ENCODE measurements at places on chromosomes 2 and 18.

GRCh38 chr2:203399031-203399430 is 70.8 kb downstream of the ABI2 start:
- DNase-seq: no peak

DNA sequence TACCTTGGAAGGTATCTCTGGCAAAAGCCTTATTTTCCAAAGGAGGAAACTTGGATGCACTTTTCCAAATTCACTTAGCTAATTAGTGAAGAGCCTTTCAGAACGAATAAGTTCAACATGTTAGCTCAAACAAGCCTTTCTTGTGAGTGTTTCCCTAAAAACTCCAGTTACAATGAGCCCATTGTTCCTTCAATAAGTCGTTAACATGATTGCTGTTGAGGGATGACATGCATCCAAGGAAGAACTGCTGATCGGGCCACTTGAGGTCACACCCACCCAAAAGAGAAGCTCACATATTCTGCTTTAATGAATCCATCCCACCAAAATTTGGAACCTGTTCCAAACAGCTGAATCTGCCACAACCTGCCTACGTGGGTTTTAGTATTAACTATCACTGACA is 48.1 kb upstream of the SLC35G4 start:
- no peak for DNase-seq

GRCh38 chr18:59643740-59644139 is 53.5 kb downstream of the CCBE1 start:
- DNase-seq: no peak

DNA sequence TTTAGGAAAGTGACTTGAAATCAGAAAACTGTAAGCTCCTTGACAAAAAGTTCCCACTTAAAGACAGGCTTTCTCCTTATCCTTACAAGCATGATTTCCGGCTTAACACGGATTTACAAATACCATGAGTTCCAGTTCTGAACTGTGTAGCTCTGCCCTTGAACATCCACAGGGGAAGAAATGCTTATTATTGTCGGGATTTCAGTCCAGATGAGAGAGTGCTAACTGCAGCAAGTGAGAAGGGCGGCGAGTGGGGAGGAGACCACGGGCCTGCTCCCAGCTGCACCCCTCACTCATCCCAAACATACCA is 73.1 kb downstream of the LRRC30 start:
- no peak for DNase-seq

DNA sequence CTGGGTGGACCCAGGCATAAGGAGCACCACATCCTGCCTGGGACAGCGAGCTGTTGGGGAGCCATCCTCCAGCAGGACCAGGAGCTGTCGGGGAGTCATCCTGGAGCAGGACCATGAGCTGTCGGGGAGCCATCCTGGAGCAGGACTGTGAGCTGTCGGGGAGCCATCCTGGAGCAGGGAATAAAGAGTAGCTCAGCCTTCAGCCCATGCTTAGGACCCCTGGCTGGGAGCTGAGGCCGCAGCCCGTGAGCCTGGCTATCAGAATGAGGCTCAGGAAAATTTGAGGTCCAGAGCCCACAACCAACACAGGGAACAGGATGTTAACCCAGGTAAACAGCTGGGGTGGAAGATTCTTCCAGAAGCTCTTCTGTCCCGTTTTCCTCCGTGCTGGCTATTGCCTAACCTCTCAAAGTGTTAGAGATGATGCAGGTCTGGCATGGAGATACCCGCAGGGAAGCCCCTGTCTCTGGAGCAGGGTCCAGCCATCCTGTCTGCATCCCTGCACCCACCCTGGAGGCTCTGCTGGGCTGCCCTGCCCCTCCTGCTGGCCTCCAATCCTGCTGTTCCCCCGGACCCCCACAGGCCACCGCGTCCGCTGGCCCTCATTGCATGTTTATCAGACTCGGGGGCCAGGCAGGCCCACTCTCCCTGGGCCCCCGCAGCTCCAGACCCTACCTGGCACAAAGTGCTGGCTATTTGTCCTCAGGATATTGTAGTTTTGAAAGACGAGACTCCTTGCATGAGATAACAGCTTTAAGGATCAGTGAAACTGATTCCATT is 243.5 kb upstream of the MYT1L start:
- DNase-seq: no peak

DNA sequence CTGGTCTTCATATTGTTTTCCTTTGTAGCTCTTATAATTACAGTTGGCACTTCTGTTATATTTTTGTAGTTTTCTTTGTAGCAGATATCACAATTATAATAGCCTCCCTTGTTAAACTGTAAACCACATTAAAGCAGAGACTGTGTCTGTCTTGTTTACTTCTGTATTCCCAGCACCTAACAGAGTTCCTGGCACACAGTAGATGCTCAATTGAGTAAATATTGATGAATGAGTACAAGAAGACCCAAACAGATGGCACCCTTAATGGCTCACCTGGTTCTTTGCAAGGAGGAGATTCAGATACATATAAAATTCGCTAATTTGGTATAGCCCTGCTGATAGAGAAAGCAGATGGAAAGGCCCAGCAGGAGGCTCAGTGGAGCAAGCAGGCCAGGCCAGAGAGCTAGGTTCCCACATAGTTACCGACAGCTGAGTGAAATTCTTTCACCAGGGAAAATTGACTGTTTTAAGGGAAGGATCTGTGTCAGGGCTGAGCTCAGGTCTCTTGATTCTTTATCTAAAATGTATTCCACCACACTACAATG is 120.1 kb downstream of the NUP35 start:
- no peak for DNase-seq

GRCh38 chr2:148926981-148927401 is 52.0 kb downstream of the KIF5C start:
- no peak for DNase-seq

DNA sequence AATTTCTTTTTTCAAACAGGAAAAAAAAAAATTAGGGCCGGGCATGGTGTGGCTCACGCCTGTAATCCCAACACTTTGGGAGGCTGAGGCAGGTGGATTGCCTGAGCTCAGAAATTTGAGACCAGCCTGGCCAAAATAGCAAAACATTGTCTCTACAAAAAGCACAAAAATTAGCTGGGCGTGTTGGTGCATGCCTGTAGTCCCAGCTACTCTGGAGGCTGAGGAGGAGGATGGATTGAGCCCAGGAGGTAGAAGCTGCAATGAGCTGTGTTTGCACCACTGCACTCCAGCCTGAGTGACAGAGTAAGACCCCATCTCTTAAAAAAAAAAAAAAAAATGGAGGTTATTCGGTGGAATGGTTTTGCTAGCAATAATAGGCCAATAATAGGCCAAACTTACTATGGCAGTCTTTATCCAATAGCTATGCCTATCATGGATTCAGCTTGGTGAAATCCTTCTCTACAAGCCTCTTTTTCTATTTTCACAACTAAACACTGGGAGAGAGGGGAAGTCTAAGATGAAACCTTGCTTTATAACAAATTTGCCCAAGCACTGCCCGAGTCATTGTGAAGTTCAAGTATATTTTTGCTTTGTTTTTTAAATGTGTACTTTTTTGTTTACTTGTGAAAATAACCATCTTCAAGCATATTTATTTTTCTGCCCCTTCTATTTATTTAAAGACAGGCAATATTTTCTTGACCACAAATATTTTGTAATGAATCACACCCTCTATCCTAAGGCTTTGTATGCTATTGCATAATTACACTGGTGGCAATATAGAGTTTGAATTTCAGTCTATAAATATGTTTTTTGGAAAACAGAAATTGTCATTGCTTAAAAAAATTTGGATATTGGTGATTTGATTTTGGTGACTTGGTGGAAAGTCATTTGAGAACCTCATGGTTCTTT is 20.0 kb upstream of the KYNU start:
- DNase-seq: no peak

All from activated T-cell treated with anti-CD3 and anti-CD28 coated beads, Interleukin-2, amount 50 U/mL, for 4 hours (primary cell).